ENCODE measurements at places on chromosomes 7 and 10. TPM values are rescaled to one million over a fixed set of nuclear protein-coding genes. Genes with fewer than 3 reads are reported as not detected.

The CYP26C1 gene
- total RNA-seq: 0.08 TPM

The CDC14C gene
- not detected for total RNA-seq

The FXYD4 gene
- not detected for total RNA-seq

DNA sequence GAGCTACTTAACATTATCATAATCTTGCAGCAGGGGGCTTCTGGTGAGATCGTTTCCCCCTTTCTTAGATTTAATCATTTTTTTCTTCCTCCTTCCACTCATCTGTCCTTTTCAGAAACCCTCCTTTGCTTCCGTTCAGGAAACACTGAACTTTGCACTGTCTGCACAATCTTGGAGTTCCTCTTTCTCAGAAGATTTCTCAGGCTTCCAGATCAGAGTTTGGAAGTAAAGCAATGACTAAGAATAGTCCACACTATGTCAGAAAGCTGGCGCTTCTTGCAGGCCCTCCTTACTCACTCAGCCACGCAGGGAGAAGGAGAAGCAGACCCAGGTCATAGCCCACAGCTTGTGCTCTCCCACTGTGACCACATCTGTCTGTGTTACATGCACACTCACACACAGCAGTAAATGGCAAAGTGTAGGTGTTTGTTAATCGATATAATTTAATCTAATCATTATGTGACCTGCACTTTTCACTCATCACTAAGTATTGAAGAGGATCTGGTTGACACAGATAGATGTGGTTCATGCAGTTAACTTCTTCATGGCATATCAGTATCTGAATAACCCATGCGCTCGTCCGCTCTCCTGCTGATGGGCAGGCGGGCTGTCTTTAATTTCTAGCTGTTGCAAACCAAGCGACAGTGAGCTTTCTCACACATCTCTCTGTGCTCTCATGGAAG lies 30.2 kb downstream of the ALOX5 start:
- no peak for DNase-seq

DNA sequence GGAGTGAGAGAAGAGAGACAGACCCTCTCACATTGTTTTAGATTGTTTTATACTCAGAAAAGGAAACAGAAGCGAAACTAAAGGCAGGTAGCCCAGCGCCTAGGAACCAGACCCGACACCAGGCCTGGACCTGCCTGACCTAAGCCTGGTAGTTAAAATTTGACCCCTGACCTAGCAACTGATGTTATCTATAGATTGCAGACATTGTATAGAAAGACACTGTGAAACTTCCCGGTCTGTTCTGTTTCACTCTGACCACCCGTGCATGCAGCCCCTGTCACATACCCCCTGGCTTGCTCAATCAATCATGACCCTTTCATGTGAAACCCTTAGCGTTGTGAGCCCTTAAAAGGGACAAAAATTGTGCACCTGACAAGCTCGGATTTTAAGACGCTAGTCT lies 31.6 kb downstream of the VIPR2 start:
- DNase-seq: no peak

GRCh38 chr10:71657604-71658466 lies 61.7 kb downstream of the C10orf105 start:
- DNase-seq: no peak

DNA sequence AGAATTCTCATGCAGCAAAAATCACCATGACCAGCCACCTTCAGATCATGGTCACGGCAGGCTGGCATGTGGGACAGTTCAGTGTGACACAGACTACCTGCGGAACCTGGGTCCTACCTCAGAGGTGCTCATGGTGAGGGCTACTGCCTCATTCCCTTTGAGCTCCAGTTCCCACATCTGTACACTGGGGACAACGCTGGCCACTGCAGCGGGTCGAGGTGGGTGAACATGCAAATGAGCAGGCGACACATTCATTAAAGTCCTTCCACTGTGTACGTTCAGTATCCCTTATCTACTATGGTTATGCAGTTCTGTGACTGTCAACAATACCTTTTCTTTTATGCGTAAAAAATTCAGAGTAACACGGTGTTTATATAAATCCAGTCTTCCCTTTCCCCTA lies 218.7 kb upstream of the AOAH start:
- DNase-seq: no peak
